ENCODE measurements at places on chromosomes 7 and 10. TPM values are rescaled to one million over a fixed set of nuclear protein-coding genes. Genes with fewer than 3 reads are reported as not detected.

DNA sequence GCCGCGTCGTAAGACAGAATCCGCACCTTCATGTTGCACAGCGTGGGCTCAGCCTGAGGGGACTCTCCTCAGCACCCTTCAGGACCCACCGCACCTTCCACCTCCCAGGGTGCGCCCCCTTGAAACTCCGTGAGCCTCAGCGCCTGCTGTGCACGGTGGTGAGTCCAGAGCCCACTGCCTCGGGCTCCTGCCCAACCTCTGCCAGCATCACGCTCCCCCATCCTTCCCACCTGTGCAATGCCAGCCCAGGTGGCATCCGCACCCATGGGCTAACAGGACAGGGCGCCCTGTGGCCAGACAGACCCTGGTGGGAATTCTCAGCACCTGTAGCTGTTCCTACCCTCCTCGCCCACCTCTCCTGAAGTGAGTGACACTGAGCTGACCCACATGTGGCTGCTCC lies 96.4 kb downstream of the DYNC2I1 start:
- DNase-seq, result no peak

- DNase-seq, result peak; percentile 90
These were observed at the start of gene TMEM273 for GRCh38 chr10:49187950-49188761. Gene TMEM273, minus strand, starts transcription at chr10:49188391. Its CDS starts 55 bp downstream, at chr10:49188336.

Gene SYT15B
- 41.5 TPM for total RNA-seq

DNA sequence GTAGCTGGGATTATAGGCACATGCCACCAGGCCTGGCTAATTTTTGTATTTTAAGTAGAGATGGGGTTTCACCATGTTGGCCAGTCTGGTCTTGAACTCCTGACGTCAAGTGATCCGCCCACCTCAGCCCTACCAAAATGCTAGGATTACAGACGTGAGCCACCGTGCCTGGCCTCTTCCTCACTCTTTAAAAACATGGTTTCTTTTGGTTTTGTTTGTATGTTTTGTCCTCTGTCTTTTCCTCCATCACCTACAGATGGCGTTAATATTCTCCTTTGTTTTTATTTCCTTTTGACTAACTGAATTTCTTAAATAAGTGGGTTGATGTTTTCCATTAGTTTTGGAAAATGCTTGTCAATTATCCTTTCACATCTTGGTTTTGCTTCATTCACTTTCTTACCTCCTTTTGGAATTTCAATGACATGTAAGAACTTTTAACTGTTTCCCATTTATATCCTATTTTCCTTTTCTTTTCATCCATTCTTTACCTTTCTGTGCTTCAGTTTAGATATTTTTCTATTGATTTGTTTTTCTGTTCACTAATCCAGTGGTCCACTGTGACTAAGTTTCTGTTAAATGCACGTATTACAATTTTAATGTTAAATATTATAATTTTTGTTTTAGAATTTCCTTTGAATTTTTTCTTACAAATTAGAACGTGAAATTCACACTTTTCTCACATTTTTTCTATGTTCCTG lies 104.1 kb downstream of the ZNF467 start:
- no peak for DNase-seq

Gene LIPF
- total RNA-seq, result not detected

Gene FGFBP3
- 1.5 TPM for total RNA-seq

DNA sequence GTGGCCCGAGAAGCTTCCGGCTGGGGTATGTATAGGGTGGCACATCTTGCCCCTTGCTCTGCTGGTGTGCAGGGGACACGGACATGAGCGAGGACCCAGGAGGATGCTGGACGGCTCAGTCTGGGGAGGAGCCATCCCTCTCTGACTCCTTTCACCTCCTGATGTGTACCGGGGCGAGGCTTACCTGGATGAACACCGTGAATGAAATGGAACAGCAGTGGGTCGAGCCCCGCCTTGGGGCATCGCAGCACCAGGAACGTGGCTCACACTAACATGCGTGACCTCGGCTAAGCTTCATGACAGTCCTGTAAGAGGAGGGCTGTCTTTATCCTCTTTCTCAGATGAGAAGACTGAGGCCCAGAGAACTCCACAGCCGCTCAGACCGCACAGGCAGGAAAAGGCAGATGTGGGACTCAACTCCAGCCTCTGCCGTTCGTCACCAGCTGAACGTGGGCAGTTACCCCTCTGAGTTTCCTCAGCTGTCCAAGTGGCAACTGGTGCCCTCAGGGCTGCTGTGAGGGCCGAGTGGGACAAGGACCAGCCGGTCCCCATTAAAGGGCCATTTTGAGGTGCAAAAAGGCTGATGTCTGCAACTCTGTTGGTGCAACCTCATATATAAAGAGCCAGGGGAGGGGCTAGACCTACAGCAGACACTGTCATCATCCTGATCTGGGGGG lies 54.5 kb downstream of the INSIG1 start:
- DNase-seq, result peak; percentile 67

DNA sequence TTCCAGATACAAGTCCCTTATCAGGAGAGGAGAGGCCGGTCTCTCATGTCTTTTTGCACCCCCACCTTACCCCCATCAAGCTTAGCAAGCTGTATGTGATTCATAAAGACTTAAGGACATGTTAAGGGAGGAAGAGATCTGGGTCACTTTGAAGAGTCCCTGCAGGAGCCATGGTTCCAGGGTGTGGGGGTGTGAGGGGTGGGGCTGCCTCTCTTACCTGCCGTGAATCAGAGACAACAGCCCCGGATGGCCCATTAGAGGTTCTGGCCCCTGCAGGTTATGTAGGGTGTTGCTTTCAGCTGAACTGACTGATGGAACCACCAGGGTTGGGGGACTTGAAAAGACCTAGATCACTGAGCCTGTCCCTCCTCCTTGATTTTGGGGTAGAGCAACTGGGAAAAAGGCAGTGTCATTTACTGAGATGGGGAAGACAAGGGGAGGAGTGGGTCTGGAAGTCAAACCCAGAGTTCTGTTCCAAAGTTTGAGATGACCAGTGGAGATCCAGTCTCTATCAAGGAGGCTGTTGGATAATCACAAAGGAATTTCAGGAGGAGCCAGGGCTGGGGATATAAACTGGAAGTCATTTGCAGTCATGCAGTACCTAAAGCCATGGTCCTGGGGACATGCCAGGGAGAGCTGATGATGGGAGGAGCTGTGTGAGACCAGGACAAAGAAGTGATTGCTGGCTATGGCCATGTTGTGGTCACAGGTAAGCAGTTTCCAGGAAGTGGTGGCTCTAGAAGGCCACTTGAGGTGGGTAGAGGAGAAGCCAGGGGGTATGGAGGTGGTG lies 23.1 kb downstream of the ADAMTS14 start:
- no peak for DNase-seq

All from left lung (tissue), 14 donors.